Left renal pelvis (tissue), 4 donors: ENCODE measurements at places on chromosomes 2 and 18.

DNA sequence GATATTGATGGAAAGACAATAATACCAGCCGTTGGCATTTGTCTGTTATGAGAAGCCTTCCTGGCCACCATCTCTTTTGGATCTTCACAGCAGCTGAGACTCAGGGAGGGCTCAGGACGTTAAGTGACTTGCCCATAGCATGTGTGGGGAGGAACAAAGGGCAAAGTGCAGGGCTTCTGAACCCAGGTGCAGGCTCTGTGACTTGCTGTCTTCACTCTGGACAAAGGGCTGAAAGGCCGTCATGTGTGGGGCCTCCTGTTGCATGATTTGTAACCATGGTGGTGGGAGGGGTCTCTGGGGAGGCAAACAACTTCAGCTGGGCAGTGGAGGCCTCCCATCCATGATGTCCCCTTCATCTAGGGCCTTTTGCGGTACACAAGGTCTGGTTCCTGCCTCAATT is 65.5 kb upstream of the SIX2 start:
- no peak for DNase-seq

- DNase-seq = no peak
Measured at GRCh38 chr18:78629426-78629825, 350.2 kb upstream of the SALL3 start.

DNA sequence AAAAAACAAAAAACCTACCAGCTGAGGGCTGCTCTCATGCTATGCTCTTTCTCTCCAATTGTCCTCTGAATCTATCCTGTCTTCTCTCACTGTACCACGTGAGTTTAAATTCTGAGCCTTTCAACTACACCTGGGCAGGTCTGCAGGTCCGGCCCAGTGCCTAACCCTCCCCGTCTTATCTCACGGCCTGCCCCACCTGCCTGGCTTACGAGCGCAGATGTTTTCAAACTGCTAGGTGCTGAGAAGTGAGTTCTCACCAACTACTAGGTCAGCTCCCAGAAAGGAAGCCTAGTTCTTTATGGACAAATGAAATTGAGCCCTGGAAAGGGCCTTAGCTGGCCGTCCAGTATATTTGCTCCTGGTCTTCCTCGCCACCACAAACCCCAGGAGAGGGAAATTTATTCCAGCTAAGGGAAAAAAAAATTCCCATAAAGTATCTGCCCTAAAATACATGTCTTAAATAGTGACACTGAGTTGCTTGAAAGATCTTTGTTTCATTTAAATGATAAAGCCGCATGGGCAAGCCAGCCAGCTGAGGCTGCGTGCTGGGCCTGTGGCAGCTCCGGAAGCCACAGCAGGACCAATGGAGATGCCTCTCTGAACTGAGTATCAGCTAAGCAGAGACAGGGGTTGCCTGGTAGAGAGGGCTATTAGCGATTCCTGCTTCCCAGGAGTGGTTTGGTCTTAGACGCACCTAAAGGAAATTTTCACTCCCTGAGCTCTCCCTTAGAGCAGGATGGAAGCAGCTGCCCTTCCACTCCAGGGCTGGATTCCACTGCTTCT is 92.5 kb upstream of the NCK2 start:
- no peak for DNase-seq

DNA sequence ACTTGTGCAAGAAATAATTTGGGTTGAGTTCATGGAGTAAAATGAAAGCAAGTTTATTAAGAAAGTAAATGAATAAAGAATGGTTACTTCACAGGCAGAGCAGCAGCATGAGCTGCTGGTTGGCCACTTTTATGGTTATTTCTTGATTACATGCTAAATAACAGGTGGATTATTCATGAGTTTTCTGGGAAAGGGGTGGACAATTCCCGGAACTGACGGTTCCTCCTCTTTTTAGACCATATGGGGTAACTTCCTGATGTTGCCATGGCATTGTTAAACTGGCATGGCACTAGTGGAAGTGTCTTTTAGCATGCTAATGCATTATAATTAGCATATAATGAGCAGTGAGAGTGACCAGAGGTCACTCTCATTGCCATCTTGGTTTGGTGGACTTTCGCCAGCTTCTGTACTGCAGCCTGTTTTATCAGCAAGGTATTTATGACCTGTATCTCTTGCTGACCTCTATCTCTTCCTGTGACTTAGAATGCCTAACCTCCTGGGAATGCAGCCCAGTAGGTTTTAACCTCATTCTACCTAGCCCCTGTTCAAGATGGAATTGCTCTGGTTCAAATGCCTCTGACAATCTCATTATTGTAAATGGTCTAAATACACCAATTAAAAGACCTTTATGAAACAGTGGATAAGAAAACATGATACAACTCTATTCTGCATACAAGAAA is 114.1 kb upstream of the FIGN start:
- no peak for DNase-seq

DNA sequence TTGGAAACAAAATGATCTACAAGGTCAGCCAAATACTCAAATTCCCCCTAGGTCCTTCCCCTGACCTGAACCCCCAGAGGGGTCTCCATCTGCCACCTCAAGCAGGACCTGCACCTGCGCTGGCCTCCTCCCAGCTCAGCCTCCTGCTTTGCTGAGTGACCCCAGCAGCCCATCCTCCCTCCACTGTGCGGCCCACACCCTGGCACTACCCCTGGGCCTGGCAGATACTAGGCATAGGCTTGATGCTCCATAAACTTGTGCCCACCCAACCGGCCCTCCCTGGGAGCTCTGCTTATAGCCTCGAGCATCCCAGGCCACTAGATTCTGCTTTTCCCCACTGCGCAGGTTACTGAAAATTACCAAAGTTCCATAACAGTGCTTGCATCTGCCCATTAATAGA is 156.2 kb downstream of the HDAC4 start:
- no peak for DNase-seq

GRCh38 chr2:20571231-20571630 is 79.7 kb downstream of the HS1BP3 start:
- no peak for DNase-seq

- no peak for DNase-seq
Measured at GRCh38 chr2:240402566-240403272, 32.7 kb upstream of the GPC1 start.
